ENCODE measurements at places on chromosomes 1 and 21.
A peak's percentile ranks its signal among the peaks of the same experiment; 100 is the strongest.

- DNase-seq = no peak
Observed at GRCh38 chr1:39204441-39205081, at the start of gene MACF1. MACF1 (plus strand) TSS chr1:39204695; CDS start chr1:39205023, 328 bp downstream.

DNA sequence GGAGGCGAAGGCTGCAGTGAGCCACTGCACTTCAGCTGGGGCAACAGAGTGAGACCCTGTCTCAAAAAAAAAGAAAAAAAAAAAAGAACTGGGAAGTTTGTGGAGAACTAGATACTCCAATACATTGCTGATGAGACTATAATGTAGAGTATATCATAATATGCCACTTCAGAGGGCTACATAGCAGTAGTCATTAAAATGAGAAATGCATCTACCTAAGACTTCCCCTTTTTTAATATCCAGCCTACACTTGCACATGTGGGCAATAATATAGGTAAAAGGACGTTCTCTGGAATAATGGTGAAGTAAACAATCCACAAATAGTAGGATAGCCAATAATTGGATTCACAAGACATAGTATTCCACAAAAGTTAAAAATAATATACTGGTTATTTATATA lies 311.0 kb downstream of the HLX start:
- no peak for DNase-seq

- DNase-seq = no peak
Observed at GRCh38 chr1:65108025-65108642, 39.9 kb upstream of the AK4 start.

- DNase-seq = peak; percentile 81
Observed at GRCh38 chr1:15975358-15975804, 520 bp downstream of the ZBTB17 start.

DNA sequence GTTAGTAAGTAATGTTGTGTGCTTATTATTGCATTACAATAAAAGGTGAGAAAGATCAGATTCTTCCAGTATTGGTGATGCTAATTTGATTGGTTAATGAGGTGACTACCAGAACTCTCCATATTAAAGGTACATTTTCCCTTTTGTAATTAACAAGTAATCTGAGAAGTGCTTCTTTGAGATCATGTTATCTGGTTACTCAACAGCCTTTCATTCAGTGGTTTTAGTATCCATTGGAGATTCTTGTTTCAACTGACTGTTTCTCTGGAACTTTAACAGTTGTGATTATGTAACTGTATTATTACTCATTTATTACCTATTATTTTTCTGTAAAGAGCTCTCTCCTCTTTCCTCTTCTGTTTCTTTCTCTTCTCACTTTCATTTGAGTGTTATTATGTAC lies 86.7 kb downstream of the PEX14 start:
- no peak for DNase-seq

- DNase-seq = no peak
Observed at GRCh38 chr1:118204105-118204504, 19.1 kb upstream of the SPAG17 start.

DNA sequence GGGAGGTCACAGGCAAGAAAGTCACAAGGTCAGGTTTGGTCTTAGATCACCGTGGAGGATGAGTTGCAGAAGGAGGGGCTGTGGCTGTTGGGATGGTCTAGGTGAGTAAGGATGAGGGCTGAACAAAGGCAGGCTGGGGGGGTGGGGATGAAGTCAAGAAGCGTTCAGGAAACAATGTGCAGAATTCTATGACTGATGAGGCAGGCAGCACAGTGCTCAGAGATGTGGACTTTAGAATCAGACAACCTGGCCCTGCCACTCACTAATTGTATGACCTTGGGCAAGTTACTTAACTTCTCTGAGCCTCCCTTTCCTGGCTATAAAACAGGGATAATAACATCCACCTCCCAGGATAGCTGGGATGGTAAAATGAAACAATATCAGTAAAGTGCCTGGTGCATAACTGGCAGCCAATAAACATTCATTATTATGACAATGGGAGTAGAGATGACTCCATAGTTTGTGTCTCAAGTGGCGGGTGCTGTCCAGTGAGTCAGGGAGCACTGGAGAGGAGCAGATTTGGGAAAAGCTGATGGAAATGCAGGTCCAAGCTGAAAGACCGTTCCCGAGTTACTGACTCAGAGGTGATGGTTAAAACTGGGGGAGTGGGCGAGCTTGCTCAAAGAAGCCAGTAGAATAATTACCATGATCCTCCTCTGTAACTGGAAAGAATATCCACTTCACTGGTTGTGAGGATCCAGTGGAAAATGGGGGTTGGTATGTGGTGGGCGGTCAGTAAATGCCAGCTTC lies 2.1 kb downstream of the TIE1 start:
- no peak for DNase-seq

DNA sequence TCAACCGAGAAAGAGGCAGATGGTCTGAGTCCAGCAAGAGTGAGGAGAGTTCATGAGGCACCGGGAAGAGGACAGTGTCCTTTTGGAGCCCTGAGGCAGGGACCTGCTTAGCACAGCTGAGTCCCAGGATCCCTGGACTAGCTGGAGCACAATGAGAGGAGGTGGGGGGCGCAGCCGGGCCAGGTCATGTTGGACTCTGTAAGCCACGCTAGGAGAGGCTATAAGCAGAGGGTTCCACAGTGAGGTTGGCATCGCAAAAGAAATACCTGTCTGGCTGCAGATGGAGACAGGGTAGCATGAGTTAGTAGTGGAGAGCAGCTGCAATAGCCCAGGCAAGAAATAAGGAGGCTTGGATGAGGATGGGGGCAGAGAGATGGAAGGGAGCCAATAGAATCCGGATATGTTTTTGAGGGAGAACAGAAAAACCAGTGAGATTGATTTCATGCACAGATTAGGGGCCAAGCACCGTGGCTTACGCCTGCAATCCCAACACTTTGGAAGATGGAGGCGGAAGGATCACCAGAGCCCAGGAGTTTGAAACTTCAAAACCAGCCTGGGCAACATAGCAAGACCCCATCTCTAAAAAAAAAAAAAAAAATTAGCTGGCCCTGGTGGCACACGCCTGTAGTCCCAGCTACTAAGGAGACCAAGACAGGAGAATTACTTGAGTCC lies 98.2 kb downstream of the DHRS3 start:
- DNase-seq = no peak

- no peak for DNase-seq
Observed at GRCh38 chr1:116309090-116309870, 63.8 kb upstream of the ATP1A1 start.

DNA sequence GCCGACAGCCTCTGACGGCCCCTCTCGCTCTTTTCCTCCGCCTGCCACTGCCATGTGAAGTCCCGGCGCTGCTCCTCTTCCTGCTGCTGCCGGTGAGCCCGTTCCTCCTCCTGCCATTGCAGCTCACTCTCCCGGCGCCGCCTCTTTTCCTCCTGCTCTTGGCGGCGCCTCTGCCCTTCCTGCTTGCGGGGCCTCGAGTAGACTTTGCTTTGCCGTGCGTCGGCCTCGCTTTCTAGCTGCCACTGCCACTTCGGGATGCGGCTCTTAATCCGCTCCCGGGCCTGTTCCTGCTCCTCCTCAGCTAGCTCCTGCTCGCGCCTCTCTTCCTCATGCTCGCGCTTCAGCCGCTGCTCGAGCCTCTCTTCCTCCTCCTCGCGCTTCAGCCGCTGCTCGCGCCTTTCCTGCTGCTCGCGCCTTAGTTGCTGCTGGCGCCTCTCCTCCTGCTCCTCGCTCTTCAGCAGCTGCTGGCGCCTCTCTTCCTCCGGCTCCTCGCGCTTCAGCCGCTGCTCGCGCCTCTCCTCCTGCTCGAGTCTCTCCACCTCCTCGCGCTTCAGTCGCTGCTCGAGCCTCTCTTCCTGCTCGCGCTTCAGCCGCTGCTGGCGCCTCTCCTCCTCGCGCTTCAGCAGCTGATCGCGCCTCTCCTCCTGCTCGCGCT lies 4.3 kb downstream of the TCHH start:
- DNase-seq = no peak

- no peak for DNase-seq
Observed at GRCh38 chr1:160416369-160416768, 16.0 kb downstream of the VANGL2 start.

DNA sequence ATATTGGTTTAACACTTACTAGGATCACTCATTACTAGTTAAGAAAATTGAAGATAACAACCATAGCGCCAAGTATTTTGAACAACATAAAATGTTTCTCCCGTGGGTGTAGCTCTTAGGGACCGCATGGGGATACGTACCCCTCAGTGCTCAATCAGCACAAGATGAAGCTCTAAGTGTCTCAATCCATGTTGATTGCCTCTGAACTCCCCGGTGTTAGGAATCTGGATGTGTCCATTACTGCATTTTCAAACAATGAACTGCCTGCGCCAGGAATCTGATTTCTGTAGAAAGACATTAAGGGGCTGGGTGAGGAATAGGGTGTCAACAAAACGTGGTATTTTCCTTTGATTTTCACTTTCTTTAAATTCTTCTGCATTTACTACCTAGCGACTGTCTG lies 100.2 kb downstream of the LMO4 start:
- DNase-seq = no peak

- no peak for DNase-seq
Observed at GRCh38 chr1:50418600-50419109, 4.6 kb downstream of the DMRTA2 start.

- no peak for DNase-seq
Observed at GRCh38 chr1:67058242-67058641, 4.3 kb upstream of the SLC35D1 start.

DNA sequence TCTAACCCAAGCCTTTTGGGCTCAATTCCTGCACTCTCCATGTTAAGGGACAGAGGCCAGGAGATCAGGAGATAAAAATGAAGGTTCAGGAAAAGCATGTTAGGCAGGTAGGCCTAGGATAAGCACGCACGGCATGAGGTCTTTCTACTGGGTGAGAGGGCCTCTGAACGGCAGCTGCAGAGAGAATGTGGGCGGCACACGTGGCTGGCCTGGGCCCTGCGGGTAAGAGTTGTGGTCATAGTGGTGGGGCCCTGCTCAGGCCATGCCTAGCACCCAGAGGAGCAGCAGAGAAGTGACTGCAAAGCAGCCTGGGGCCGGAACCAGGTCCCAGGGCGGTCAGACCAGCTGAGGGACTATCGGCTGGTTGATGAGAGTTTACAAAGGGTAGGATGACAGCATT lies 7.5 kb upstream of the FOXO6 start:
- no peak for DNase-seq

GRCh38 chr1:145917595-145917994 lies 922 bp downstream of the PEX11B start:
- peak; percentile 9 for DNase-seq

- DNase-seq = no peak
Observed at GRCh38 chr21:15748586-15748985, 18.8 kb downstream of the USP25 start.

DNA sequence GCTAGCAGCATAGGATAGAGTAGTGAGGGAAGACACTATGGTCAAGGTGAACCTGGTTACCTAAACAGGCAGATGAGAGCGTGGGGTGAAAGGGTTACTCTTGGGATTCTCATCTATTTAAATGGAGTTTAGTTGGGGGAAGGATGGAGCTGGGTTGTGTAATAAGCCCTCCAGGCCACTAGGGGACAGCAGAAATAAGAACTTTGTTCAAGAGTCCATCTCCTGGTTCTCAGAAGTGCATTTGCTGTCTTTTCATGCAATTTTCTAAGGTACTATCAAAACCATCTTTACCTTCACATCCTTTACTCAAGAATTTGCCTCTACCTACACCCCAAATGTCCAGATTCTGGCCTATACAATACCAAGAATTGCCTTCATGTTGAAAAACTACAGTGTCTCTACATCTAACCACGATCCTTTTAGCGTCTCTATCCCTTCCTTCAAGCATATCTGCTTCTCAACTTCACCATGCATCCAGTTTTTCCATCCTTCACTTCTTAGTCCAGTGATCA lies 28.0 kb downstream of the SLAMF1 start:
- no peak for DNase-seq

DNA sequence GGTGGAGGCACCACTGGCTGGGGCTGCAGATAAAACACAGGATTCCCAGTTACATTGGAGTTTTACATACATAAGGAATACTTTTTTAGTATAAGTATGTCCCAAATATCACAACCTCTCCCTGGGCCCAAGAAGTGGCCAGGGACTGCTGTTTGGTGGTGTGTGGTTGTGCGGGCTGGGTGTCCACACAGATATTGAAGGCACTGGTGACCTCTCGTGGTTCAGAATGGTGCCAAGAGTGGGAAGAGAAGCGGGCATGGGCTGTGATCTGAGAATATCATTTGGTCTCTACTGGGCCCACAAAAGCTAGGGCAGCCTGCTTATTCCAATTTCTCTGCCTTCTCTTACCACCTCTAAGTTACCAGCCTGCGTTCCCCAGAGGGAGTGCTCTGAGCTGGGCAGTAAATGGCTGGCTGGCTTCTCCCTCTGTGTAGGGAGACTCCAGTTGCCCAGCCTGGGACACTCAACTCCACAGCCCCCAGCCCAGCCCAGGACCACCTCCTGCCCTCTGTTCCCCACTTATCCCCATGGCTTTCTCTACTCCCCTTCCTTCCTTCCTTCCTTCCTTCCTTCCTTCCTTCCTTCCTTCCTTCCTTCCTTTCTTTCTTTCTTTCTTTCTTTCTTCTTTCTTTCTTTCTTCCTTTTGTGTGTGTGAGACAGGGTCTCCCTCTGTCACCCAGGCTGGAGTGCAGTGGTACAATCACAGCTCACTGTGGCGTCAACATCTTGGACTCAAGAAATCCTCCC lies 42.8 kb upstream of the RD3 start:
- no peak for DNase-seq

- DNase-seq = no peak
Observed at GRCh38 chr1:164703960-164704411, 145.0 kb downstream of the PBX1 start.

DNA sequence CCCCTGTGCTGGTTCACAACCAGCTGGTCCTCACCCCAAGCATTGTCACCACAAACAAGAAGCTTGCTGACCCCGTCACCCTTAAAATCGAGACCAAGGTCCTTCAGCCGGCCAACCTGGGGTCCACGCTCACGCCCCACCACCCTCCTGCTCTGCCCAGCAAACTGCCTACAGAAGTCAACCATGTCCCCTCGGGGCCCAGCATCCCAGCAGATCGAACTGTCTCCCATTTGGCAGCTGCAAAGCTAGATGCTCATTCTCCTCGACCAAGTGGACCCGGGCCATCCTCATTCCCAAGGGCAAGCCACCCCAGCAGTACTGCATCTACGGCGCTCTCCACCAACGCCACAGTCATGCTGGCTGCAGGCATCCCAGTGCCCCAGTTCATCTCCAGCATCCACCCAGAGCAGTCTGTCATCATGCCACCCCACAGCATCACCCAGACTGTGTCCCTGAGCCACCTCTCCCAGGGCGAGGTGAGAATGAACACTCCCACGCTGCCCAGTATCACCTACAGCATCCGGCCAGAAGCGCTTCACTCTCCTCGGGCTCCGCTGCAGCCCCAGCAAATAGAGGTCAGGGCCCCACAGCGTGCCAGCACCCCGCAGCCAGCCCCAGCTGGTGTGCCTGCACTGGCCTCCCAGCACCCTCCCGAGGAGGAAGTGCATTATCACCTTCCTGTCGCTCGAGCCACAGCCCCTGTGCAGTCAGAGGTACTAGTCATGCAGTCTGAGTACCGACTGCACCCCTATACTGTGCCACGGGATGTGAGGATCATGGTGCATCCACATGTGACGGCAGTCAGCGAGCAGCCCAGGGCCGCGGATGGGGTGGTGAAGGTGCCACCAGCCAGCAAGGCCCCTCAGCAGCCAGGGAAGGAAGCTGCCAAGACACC lies 40.6 kb downstream of the ZBTB17 start:
- no peak for DNase-seq

GRCh38 chr1:32831878-32832277 lies 14.4 kb downstream of the S100PBP start:
- no peak for DNase-seq
